Stimulated activated CD4-positive, alpha-beta T cell treated with anti-CD3 and anti-CD28 coated beads, TNF-alpha, amount 100 ng/mL, for 1 hour (primary cell): ENCODE measurements at places on chromosomes 16 and 17.

DNA sequence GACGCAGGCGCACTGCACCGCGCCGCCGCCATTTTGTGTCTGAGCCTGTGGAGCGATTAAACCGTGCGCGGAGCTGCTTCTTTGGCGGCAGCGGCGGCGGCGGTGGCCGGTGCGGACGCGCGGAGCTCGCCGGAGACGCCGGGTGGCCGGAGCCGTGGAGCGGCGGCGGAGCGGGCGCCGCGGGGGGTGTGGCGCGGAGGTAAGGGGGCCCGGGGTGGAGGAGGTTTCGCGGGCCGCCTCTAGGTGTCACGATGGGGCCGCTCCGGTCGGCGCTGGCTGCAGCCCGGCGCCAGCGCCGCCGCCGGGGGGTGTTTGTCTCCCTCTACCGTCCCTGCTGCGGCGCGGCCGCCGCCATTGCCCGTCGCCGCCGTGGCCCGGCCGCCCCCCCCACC lies at the start of gene CTCF:
TSS of gene CTCF (plus strand) at position 1 of the 392 bp plus-strand sequence. CDS start 48,307 bp downstream, outside the sequence.
- DNase-seq: peak; percentile 72

DNA sequence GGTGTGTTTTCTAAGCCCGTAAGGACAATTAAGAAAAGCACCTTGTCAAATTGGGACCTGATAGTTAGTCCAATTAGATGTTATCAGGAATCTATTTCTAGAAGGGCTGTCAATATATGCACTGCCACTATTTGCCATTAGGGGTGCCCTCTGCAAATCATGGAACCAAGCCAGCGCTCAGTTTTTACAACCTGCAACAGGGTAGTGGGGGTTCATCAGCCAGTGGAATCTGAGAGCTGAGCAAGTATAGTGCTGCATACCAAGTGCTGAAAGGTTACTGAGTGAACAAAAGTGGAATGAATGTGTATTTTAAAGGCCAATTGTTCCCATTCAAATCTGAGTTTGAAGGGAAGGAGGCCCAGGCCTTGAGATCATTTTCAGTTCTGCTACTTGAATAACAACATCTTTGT lies 10.4 kb downstream of the PRR11 start:
- DNase-seq: peak; percentile 4

- DNase-seq: no peak
Measured at GRCh38 chr16:86931410-86931941, 353.1 kb downstream of the FOXL1 start.

GRCh38 chr17:9958586-9959281 lies 53.7 kb upstream of the RCVRN start:
- DNase-seq: no peak

GRCh38 chr17:68398691-68399637 lies 58.3 kb downstream of the WIPI1 start:
- DNase-seq: no peak

DNA sequence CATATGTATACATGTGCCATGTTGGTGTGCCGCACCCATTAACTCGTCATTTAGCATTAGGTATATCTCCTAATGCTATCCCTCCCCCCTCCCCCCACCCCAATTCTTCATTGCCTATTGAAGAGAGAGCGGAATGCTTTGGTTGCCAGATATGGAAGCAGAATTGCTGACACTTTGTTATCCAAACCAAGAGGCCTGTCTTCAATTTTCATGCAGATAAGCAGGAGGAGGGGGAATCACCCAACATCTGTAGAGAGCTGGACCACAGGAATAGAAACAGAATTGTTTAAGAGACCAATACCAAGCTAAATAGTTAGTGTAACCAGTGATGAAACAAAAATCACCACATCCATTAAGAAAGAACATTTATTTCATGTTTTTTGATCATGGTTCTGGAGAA lies 7.1 kb downstream of the ASPA start:
- DNase-seq: no peak

DNA sequence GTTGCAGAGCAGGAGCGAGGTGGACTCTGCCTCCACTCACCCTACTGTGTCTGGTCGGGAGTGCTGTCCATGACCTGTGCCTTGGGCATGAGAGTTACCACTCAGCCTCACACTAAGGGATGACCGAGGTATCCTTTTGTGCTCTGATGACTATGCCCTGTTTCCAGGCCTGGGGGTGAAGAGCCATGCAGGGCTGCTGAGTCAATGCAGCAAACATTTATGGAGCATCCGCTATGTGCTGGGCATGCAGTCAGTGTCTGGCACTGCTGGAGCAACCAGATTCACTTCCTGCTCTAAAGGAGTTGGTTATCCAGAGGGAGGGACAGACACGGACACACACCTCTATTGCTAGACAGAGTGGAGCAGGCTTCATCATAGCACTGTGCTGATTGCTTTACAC lies 7.6 kb upstream of the HNF1B start:
- no peak for DNase-seq

GRCh38 chr16:24821129-24821528 lies 24.6 kb upstream of the SLC5A11 start:
- DNase-seq: no peak

- no peak for DNase-seq
Measured at GRCh38 chr17:66406701-66407644, 104.6 kb downstream of the PRKCA start.

DNA sequence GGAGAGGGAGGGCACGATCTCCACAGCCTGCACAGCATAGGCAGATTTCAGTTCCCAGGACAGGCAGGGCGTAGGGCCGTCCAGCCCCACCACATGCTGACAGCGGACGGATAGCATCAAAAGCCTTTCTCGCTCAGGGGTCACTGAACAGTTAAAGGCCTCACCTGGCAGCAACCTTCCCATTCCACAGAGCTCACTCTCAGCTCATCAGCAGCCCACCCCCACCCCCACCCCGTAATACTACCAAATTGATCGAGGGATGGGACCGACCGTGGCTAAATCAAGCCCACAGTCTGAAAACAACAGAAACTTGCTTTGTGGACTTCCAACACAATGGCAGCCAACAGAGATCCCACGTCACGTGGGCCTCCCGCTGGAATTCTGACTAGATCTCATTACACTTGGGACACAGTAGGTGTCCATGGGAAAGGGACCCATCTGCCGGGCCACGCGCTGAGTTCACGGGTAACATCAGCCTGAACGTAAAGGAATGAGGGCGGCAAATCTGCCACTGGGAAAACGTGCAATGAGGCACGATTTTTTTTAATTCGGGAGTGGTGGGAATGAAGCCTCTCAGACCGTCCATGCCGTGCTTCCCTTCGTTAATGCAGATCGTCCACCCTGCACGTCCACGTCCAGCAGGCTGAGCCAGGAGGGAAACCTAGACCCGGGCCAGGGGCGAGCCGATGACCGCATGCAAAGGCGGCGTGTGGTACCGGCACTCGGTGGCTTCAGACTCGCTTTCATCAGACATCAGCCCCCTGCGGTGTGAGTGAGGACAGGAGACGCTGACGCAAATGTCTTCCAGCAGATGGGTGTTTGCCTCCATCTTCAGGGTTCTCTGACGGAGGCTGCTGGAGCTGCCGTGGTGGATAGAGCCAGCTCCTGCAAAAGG lies 92.1 kb downstream of the TBC1D16 start:
- DNase-seq: no peak
